Stomach (tissue), 19 donors: ENCODE measurements at places on chromosomes 2 and 18. TPM values are rescaled to one million over a fixed set of nuclear protein-coding genes. Genes with fewer than 3 reads are reported as not detected.

DNA sequence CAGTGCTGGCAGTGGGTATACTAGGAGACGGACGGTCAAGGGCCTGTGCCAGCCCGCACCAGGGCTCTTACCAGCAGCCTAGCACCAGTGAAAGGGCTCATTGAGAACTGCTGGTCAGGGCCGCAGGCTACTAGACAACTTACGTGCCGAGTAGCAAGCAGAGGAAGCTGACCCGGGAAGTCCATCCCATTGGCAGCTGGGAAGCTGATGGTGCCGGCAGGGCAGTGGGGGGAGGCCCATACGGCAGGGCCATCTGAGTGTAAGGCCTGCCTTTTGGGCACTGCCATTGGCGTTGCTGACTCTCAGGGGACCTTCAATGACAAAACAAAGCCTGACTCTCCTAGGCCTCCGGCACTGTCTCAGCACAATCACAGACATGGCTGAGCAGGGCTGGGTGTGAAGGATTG is 20.6 kb downstream of the EFR3B start:
- peak; percentile 57 for DNase-seq

- peak; percentile 30 for DNase-seq
Measured at GRCh38 chr2:70089220-70089982, 2.1 kb downstream of the PCBP1 start.

DNA sequence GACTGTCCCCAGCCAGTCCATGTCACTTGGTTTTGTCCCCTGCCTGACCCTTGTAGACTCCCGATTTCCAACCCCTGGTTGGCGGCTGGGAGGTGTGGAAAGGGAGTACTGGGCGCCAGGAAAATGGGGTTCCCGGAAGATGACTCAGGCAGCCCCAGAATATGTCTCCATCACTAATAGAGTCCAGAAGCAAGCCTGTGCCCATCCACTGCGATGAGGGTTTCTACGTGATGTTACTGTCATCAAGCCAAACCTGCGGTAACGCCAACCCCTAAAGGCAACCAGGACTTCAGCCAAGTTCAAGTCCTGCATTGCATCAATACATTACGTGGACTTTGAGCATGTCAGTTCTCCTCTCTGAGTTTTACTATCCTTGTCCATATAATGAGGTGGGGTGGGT is 62.0 kb upstream of the TAF1B start:
- no peak for DNase-seq

- DNase-seq, result no peak
Measured at GRCh38 chr2:221337957-221338685, 234.0 kb downstream of the EPHA4 start.

- DNase-seq, result peak; percentile 35
Measured at GRCh38 chr2:107936433-107937359, 49.6 kb upstream of the SLC5A7 start.

- no peak for DNase-seq
Measured at GRCh38 chr2:118557791-118558190, 289.7 kb downstream of the EN1 start.

DNA sequence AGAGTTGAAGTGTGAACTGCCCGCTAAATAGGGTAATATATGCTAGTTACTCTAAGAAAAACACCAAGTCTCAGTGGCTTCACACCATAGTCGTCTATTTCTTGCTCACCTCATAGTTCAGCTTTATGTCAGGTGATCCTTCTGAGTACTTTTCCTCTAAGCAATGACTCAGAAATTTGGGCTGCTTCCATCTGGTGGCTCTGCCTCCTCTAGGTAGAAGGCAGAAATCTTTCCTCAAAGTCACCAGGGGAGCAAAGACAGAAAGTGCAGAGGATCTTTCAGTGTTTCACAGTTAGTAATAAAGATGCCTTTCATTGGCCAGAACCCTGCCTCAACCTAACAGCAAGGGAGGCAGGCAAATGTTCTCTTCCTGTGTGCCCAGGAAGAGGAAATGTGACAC is 17.3 kb downstream of the CDH20 start:
- no peak for DNase-seq

MC2R gene
- not detected for total RNA-seq

DNA sequence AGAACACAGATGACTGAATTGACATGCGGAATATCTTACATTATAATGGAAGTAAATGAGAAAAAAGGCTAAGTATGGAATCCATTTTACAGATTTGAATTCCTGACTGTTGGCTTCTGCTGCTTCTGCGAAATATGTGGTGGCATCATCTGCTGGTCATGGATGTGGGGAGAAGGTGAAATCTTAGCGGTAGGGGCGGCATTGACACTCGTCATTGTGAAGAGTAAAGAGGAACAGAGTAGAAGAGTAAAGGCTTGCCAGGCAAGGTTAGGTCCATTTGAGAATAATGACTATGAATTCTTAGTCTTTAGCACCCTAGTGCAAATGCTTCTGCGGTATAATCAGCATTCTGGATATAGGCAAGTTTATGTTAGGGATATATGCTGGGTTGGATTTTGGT is 32.4 kb downstream of the ACTR3 start:
- no peak for DNase-seq

DNA sequence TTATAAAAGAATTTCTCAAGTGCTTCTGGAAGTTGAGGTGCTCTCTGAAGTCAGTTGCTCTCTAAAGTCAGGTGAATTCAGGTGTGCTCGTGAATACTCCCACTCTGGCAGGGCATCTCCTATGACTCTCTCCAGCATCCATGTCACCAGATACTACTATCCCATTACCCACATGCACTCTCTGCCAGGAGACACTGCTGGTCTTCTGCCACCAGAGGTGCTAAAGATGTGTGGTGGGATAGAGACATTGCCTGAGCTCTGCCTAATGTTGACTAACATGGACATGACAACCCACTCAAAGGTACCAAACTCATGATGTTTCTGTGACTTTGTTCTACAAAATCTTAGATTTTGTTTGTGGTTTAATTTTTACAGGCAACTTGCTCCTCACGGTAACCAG is 106.4 kb upstream of the HNRNPA3 start:
- no peak for DNase-seq

GRCh38 chr2:184727813-184728212 is 129.5 kb downstream of the ZNF804A start:
- DNase-seq, result no peak

GRCh38 chr2:55530539-55531081 is 11.1 kb downstream of the CFAP36 start:
- DNase-seq, result no peak

DNA sequence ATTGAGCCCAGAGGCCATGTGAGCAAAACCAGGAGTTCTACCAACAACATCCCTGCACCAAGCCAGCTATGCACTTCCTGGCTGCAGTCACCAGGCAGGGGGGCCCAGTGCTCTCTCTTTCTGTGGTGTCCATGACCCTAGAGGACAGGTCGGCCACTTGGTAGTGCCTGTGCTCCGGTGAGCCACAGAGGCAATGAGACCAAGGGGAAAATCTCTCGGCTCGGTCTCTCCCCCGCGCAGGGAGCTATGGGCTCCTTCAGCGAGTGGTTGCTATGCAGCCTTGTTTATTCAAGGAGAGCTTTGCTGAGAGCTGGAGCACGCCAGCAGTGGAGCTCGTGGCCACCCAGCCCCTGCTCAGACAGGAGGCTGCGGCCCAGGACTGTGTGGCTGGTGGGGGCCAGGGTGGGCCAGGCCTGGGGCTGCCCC is at the start of gene TOGARAM2:
Gene TOGARAM2, plus strand, starts transcription at position 283 of the 426 bp plus-strand sequence. CDS start 13,537 bp downstream, outside the sequence.
- DNase-seq, result peak; percentile 86

CRYGB gene
- total RNA-seq, result not detected

GRCh38 chr2:32009516-32010256 is 1.1 kb downstream of the MEMO1 start:
- peak; percentile 33 for DNase-seq

- peak; percentile 87 for DNase-seq
Measured at GRCh38 chr2:70964596-70965386, 13.6 kb upstream of the ANKRD53 start.

DNA sequence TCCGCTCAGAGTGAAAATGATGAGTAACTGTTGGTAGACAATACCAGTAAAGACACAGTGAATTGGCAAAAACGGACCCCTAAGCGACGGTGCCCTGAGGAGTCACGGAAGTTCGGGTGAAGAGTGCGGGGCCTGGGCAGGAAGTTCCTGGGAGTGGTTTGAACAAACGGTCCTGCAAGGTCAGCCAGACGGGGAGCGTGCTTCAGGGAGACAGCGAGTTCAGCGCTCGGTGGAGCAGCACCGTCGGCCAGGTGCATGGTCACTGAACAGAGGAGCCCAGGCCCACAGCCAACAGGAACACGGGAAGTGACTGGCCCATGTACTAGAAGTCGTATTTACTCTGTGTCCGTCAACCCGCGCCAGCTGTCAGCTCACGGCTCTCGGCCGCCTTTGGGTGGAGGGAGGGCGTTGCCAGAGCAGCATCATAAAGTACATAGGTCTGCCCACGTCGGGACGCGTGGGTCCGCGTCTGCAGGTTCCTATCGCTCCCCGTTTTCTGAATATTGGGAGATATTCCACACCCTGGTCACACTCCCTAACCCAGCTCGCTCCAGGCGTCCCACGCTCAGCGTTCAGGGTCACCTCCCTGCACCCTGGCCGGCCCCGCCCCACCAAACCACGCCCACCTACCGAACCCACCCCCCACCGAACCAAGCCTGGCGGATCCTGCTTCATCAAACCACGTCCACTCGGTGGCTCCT is 75.6 kb upstream of the UXS1 start:
- peak; percentile 92 for DNase-seq

DNA sequence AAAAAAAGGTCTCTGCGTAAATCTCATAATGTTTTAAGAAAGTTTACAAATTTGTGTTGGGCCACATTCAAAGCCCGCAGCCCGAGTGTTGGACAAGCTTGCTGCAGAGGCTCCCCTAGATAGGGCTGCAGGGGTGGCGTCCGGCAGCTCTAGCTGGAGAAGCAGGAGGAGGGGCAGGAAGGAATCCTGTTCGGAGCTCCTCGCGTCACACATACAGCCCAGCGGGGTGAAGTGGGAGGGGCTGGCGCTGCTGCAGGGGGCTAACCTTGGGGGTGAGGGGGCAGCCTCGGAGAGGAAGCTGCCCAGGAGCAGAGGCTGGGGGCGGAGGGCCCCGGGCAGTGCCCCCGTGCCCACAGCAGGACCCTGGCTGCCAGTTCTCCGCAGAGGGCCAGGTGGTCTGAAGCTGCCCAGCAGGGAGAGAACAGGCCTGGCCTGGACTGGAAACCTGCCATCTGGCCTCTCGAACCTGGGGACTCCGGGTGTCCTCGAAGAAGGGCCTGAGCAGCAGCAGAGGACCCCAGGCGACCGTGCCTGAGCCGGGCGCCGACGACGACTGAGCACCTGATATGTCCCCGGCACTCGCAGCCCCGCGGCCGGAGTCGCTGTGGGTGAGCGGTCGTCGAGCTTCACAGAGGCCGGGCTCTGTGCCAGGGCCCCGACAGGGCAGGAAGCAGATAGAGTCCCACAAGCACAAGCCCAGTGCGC is 2.6 kb upstream of the GPR35 start:
- DNase-seq, result peak; percentile 45
